Endothelial cell (in vitro differentiated cells): ENCODE measurements at places on chromosomes 5 and 9.

DNA sequence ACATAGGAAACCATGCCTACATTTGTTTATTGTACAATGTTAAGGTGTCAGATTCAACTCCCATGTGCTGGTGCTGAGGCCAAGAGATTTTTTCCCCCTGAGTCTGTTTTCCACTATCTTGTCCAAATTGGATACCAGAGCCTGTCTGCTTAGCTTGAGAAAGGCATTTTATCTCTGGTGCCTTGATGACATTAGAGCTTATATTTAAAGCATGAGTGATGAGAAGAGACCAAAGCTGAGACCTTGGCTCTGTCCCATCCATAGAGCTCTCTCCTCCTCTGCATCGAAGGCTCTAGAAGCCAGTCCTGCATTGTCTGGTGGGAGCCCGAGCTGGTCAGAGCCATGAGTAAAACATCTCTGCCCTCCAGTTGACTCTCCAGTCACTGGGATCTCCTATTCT lies 10.4 kb upstream of the PPP2CA start:
- no peak for DNase-seq

DNA sequence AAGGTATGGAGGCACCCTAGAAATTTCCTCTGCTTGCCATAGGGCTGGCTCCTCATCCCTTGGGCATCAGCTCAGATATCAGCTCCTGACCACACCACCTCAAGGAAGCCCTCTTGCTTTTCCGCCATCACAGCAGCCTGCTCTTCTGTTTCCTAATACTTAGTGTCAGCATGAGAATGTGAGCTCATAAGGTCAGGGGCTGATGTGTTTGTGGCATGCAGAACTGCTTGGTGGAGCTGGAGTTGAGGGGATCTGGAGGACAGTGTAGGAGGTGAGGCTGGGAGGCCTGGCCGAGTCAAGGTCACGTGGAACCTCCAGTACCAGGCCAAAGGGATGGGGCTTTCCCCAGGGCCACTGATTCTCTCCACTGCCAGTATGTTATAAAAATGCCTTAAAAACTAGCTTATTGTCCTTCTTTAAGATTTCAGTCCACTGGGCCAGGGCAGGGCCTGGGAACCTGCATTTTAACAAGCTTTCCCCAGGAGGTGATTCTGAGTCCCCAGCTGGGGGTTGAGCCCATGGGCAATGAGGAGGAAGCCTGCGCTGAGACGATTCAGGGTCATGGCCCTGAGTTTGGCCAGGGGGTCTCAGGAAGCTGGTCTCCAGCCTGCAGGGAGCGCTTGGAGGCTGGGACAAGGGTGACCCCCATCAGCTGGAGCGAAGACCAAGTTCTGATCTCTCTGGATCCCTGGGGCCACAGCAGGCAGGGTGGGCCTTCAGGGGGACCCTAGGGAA lies 28.6 kb downstream of the DAB2IP start:
- no peak for DNase-seq

DNA sequence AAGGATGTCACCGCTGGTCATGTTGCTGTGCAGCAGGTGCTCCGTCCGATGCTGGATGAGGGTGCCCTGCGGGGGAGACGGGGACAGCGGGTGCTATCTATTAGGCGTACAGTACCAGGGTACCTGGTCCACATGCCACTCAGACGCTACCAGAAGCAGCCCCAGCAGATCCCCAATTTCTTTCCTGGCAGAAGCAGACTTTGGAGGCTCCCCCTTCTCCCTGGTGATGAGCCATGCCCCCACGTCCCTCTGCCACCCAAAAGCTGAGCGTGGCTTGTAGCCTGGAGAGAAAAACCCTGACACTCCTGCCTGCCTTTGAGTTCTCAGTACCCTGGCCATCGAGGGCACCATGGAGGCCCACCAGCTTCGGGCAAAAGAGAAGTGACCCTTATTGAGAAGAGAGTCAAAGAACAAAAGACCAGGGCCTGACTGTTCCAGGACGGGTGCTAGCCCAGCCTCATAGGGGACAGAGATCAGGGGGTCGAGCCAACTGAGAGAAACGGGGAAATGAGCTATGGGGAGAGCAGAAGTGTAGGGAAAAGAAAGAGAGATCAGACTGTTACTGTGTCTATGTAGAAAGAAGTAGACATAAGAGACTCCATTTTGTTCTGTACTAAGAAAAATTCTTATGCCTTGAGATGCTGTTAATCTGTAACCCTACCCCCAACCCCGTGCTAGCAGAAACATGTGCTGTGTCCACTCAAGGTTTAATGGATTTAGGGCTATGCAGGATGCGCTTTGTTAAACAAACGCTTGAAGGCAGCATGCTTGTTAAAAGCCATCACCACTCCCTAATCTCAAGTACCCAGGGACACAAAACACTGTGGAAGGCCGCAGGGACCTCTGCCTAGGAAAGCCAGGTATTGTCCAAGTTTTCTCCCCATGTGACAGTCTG lies 62.0 kb upstream of the ZNF354B start:
- no peak for DNase-seq

DNA sequence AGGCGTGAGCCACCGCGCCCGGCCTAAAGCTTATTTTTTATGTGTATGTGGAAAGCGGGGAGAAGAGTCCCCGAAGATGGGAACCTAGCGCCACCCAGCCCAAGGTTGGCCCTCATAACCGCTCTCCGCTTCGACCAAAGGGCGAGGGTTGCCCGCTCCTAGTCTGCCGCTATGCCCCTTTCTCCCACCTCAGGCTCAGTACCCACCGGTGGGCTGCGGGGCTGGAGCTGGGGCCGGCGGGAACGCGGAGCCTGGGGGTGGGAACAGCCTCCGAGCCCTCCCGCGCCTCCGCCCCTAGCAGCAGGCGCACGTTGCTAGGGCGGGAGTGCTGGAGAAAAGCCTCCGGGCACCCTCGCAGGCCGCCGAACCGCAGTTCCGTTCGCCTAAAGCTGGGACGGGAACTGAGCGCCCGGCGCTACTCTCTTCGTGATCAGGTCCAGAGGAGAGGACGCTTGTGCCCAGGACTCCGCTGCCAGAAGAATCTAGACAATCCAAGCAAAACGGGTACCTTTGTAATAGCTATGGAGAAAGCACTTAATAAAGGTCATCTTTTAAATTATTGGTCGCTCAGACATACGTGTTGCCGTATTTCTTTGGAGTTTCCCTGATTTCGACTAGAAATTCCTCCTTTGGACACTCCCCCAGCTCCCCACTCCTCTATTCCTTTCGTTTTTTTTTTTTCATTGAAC lies at the start of gene WDR31:
Gene WDR31, minus strand, starts transcription at position 265 of the 689 bp plus-strand sequence. CDS start 8,253 bp downstream, outside the sequence.
- peak; percentile 83 for DNase-seq

DNA sequence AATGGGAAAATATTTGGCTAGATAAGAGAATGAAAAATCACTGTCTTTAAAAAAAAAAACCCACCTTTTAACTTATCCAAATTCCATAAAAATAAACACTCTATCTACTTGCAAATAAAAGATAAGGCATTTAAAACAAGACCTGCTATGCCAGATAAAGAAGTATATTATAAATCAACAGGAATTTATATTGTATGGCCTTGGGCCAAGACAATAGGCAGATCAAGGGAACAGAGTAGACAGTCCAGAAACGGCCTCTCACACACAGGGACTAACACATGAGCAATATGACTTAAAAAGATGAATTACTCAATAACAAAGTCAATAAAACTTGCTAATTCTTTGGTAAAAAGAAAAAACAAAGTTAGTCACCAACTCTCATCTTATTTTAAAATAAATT lies 34.7 kb upstream of the ICE1 start:
- no peak for DNase-seq

DNA sequence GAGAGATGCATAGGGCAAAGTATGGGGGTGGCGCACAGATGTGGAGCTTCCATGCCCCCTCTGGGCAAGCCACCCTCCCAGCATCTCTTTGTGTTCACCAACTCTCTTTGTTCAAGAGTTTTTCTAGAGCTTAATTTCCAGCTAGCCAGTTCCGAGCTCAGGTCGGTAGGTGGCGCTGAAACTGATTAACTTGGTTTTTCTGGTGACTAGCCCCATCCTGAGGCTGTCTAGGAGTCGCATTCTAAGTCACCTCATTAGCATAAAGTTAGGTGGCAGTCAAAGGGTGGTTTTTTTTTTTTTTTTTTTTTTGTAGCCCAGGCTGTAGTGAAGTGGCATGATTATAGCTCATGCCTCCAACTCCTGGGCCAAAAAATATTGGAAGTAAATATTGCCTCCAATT lies 476.4 kb downstream of the KDM4C start:
- peak; percentile 50 for DNase-seq

GRCh38 chr5:178790371-178790770 lies 59.9 kb upstream of the ZNF354A start:
- no peak for DNase-seq

GRCh38 chr9:122392284-122392683 lies 21.5 kb downstream of the PTGS1 start:
- DNase-seq = peak; percentile 1

GRCh38 chr9:94083384-94083783 lies 880 bp upstream of the PTPDC1 start:
- DNase-seq = no peak

DNA sequence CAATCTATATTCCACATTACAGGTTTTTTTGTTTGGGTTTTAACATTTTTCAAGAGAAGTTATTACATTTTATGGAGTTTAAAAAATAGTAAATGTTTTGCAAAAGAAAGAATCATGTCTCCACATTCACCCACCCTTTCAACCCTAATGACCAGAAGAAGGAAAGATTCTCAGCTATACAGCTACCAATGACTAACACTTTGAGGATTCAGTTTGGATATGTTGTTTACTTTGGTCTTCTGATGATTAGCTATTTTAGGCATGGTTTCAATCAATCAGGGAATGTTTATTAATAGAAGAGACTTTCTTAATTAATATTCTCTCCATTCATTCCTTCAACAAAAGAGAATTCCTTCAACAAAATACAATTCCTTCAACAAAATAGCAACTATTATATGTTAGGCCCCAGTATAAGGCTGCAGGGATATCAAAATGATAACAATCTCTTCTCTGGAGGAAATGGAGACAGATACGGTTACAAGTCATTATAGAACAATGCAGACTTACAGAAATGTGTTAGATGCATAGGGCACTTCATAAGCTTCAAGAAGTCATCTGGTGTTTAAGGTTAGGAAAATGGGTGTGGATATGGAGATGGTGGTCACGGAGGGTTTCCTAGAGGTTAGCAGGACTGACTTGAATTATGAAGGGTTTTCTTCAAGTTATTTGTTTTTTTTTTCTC lies 9.3 kb upstream of the NR3C1 start:
- DNase-seq = no peak

DNA sequence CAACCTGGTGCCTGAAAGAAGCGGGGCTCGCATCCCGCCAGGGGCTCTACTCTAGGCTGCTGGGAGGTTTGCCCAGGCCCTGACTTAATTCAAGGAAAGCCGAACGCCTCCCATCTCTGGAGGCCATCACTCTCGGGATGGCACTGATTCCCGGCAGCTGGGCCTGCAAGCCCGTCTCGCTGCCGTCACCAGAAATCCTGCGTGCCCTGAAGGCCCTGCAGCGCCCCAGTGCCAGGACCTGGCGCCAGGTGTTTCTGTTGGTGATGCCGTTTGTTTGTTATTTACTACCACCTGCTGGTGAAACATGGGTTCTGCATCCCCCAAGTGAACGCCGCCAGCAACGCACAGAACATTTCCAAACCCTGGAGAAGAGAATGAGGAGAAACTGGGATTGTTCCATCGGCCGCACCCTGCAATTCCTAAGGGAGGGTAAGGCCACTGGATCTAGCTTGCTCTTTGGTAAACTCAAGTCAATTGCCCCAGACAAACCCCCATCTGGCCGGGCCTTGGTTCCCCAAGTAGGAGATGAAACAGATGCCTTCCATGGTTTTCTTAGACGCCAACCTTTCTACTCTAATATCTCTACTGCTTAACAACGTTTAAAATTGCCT lies 77.9 kb downstream of the AK8 start:
- DNase-seq = peak; percentile 56
